GM12878 (cell line): ENCODE measurements at places on chromosomes 2 and 18. TPM values are rescaled to one million over a fixed set of nuclear protein-coding genes. Genes with fewer than 3 reads are reported as not detected.
A peak's percentile ranks its signal among the peaks of the same experiment; 100 is the strongest.

Gene FNDC4
- total RNA-seq: 0.16 and 0.21 TPM in 2 replicates

Gene MYO5B
- total RNA-seq: 4.1 and 4.4 TPM in 2 replicates

GRCh38 chr18:55419132-55419946 is 168.7 kb downstream of the TCF4 start:
- no peak for DNase-seq

Gene CCDC74A
- total RNA-seq: 68.0 and 71.9 TPM in 2 replicates

DNA sequence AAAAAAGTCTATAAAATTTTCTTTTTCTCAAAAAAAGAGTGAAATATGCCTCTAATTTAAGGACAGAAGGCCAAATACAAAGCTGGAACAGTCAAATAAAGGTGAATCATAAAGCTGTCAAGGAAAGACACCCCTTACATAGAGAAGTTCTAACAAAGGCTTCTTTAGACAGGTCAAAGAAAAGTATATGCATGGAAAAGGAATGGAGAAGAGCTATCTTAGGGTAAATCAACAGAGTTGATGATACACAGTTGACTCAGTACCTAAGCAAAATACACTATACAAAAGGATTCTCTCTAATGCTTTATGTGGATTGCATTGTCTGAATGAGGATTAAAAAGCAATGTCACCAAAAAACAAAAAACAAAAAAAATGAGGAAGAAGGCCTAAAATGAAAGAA is 214.8 kb downstream of the TXNL1 start:
- DNase-seq: no peak

DNA sequence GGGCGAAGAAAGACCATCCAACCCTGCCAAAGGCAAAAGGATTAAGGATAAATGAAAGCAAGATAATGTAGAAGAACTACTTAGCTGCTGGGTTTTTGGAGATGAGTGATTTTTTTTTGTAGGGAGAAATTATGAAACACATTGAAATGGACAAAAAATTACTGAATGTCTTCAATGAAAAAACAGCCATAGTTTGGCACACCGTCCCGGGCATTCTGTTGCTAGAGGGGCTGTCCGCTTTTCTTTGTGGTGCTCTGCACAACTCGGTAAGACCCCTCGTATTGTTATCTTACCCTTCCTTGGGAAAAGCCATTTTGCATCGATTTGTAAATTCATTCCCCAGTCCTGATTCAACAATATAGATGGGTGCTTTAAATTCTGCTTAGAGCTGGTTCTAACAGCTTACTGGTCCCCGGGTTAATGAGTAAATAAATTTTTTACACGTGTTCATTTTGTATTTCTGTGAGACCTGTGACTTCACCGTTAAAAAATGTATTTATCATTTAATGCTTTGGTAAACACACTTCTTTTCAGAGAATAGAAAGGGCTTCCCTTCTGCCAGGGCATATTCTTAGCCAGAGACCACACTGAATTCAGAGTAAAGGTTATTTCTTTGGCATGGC is 912 bp upstream of the LAPTM4A start:
- DNase-seq: no peak

Gene SNTG2
- total RNA-seq: not detected in 2 replicates

Gene SLC4A3
- 0.05 TPM in 1 of 2 replicates, not detected in the other for total RNA-seq

Gene CMPK2
- 3.5 and 3.9 TPM in 2 replicates for total RNA-seq

Gene C2orf72
- 0.08 and 0.18 TPM in 2 replicates for total RNA-seq

Gene ALPP
- total RNA-seq: not detected in 2 replicates

DNA sequence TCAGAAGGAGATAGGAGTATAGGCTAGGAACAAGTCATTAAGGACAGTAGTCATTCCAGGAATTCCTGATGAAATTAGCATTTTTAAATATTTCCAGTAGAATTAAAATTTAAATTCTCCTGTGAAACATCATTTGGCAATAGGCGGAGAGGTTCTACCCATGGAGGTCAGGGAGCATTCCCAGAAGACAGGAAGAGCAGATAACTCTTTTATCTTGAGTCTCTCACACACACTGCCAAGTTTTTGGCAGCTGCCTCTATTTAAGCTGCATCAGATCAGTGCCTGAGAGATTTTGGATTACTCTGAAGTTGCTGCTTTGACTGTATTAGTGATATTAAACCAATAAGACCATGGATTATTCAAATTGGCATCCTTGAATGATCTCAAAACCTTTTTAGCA is 714.7 kb downstream of the EPHA4 start:
- DNase-seq: no peak

- DNase-seq: no peak
These were observed 6.5 kb upstream of the CNDP2 start for GRCh38 chr18:74489676-74490075.

DNA sequence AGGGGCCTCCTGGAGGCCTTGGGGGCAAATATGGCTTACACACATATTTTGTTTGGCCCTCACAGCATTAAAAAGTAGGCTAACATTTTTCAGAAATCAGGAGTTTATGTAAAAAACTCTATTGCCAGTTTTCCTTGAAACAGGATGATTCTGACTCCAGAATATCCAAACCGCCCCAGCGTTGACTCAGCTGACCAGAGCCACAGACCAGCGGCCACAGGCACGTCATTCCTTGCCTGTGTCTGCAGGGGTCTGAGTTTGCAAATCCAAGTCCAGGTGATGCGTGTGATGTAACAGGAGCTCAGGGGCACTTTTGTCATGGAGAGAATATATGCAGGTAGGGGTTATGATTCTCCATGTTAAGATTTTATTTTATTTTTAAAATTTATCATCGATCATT is 79.4 kb upstream of the ALKAL2 start:
- DNase-seq: no peak

DNA sequence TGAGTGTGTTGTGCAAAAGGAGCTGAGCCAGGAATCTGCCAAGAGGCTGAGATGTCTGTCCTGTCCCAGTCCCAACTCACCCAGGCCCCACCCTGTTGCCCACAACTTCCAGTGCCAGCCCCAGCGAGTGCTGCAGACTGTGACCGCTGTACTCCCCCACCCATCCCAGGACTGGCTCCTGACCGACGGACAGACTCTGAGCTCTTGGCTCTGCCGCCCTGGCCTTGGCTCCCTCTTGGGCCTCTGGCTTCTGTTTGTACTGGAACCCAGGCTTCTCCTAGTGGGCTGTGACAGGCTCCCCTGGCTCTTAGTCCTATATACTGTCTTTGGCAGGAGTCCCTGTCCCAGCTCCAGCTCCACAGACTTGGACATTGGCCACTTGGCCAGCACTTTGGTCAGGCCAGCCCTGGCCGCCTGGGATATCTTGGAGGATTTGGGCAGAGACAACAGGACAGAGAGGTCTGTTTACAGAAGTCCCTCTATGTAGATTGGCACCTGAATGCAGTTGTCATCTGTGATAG is 41.1 kb downstream of the ACOXL start:
- DNase-seq: no peak

Gene COL4A3
- total RNA-seq: 4.3 and 5.3 TPM in 2 replicates

GRCh38 chr18:55076643-55077218 is 117.5 kb upstream of the CCDC68 start:
- DNase-seq: no peak

DNA sequence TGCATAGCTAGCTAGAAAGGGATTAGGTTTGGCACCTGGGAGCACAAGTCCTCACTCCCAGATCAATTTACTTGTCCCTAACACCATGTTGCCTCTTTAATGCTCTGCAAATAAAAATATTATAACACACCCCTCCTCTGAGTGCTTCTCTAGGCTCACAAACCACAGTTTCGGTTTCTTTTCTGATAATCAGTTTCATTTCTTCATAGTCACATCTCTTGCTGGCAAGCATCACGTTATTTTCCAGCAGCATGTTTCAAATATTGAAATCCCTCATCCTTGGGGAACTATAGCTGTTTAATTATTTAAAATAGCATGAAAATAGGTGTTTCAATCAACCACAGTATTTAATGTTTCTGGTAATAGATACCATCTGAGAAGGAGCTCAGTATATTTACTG is 13.9 kb upstream of the SMCHD1 start:
- DNase-seq: peak; percentile 77

- no peak for DNase-seq
These were observed 113.9 kb upstream of the CCDC68 start for GRCh38 chr18:55073116-55073515.

Gene TRAK2
- 20.0 and 20.6 TPM in 2 replicates for total RNA-seq

- DNase-seq: peak; percentile 30
These were observed 34.1 kb downstream of the NOP58 start for GRCh38 chr2:202299712-202300111.

GRCh38 chr18:36608107-36608506 is 220.7 kb downstream of the TPGS2 start:
- no peak for DNase-seq

Gene BZW1
- total RNA-seq: 259 and 273 TPM in 2 replicates

Gene FIGN
- not detected in 2 replicates for total RNA-seq

Gene RGPD3
- 0.08 and 0.21 TPM in 2 replicates for total RNA-seq

DNA sequence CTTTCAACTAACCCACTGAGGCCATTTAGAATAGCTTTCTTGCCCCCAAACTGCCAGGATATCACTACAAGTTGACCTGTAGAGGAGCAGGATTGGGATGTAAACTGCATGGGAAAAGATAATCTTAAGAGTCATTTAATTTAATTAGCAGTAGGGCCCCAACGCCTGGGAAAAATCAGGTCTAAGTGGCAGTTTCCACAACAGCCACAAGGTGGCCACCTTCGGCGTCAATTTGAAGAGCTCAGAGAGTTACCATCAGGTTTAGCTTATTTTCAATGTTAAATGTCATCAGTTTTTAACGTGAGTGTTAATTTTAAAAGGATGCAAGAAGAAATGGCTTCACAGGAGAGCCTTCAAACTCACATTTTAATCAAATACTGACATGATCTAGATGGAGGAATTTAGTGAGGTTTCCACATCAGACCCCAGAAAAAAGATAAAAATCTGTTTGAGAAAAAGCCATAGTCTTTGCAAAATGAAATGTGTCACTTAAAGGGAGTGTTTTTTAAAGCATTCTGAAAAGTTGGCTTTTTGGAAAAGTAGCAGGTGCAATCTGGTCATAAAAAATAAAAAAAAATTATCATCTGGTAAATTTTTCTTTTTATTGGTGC is 77.3 kb upstream of the UPP2 start:
- DNase-seq: no peak

Gene RUFY4
- 1.5 and 2.7 TPM in 2 replicates for total RNA-seq

DNA sequence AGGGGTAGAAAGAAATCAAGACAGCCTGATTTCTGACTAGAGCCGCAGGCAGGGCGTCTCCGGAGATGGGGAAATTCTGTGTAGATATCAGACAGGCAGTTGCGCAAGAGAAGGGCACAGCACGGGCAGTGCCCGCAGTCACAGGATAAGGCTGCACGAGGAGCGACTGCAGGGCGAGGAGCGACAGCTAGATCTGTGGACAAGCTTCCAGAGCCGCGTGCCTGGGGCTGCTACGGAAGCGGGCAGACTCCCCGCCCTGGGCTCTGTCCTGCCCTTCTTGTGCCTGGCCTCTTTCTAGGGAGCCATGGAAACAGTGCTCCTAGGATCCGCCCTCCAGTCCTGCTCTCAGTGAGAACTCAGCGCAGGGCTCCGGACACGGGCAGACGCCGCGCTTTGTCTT is 12.6 kb downstream of the MC5R start:
- no peak for DNase-seq

Gene DCDC2C
- not detected in 2 replicates for total RNA-seq

- no peak for DNase-seq
These were observed 165.2 kb downstream of the TMEM200C start for GRCh38 chr18:5729983-5730699.

- DNase-seq: no peak
These were observed 101.4 kb downstream of the CDH2 start for GRCh38 chr18:28075501-28075900.

Gene DSC3
- total RNA-seq: 1.8 and 1.9 TPM in 2 replicates

- no peak for DNase-seq
These were observed 1543.5 kb upstream of the ACVR2A start for GRCh38 chr2:146301287-146301686.

Gene SPATA3
- total RNA-seq: 0.19 TPM in 1 of 2 replicates, not detected in the other

Gene SGO2
- total RNA-seq: 21.7 and 22.3 TPM in 2 replicates

Gene KCNIP3
- not detected in 2 replicates for total RNA-seq

DNA sequence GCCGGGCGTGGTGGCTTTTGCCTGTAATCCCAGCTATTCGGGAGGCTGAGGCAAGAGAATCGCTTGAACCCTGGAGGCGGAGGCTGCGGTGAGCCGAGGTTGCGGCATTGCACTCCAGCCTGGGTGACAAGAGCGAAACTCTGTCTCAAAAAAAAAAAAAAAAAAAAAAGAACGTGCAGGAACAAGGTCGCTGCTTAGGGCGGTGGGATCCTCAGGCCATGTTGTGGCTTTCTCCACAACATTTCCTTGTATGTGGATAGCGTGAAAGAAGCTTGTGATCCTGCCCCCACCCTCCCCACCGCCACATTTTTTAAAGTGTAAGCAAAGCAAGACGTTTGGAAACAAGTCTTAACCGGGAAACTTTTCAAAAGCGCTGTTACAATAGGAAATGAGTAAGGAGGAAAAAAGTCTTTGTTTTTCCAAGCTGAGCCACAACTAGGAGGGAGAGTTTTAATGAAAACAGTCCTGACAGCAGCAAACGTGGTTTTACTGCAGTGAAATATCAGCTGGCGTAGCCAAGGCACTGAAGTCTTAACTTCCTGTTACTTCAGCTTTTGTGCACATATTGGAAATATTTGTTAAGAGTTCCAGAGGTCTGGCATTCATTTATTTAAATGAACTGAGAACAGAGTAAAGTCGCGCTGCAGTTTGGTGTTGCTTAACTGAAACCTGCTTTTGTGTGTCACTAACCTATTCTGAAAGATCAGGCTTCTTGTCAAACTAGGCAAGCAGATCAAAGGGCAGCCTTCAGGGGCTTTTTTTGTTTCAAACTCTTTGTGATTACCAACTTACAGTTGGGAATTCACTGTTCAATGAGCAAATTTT is 3.8 kb downstream of the TGIF1 start:
- no peak for DNase-seq

- no peak for DNase-seq
These were observed 11.2 kb downstream of the CFAP210 start for GRCh38 chr2:169683054-169683424.

DNA sequence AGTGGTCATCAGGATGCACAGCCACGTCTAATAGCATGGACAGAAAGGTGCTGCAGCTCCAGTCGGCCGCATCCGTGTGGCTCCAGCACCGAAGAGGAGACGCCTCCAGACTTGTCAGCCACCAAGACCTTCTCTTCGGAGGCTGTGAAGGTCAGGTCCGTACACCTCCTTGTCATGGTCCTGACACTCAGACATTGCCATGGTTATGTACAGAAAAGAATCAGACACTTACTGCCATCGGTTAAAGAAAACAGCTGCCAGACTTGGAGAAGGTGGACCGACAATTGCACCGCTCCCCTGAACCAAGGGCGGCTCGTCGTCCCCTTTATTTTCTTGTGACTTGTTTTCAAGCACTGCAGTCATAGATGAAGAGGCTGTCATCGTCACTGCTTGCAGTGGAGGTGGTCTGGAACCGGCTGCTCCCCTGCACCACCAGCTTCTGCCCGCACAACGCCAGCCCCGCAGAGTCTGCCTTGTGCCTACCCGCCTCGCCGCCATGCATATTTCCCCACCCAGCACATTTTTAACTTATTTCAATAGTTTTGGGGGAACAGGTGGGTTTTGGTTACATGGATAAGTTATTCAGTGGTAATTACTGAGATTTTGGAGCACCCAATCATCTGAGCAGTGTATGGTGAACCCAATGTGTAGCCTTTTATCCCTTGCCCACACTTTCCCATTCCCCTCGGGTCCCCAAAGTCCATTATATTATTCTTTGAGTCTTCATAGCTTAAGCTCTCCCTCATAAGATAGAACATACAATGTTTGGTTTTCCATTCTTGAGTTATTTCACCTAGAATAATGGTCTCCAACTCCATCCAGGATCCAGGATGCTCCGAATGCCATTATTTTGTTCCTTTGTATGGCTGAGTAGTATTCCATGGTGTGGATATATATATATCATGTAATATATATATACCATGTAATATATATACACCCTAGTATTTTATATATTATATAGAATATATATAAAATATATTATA is 18.1 kb downstream of the FBXO48 start:
- no peak for DNase-seq
